ENCODE measurements at places on chromosomes 7 and 10.

- no peak for DNase-seq
These were observed 208.4 kb upstream of the ZMIZ1 start for GRCh38 chr10:78860260-78860914.

- no peak for DNase-seq
These were observed 22.5 kb upstream of the ASCC1 start for GRCh38 chr10:72238392-72239175.

- DNase-seq = no peak
These were observed 58.1 kb downstream of the WNT2 start for GRCh38 chr7:117264716-117265115.

GRCh38 chr7:142939226-142939910, at the start of gene LLCFC1:
Gene LLCFC1 (plus strand): TSS chr7:142939484. CDS start chr7:142939622, 138 bp downstream.
- DNase-seq = no peak

DNA sequence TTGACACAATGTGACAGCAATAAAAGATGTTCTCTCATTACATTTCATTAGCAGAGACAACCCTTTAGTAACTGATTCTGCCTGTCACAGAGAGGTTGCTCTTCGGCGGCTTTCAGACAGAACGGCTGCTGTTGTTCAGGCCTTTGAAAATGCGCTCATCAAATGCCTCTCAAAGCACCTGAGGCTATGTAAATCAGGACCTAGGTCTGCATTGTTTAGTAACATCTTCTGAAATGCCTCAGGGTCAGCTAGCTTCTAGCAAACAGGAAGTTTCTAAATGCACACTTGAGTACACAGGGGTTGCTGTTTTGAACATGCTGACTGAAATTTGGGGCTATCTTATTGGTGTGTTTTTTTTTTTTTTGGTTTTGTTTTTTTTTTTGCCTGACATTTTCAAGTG, 143.3 kb upstream of the DKK1 start:
- no peak for DNase-seq

DNA sequence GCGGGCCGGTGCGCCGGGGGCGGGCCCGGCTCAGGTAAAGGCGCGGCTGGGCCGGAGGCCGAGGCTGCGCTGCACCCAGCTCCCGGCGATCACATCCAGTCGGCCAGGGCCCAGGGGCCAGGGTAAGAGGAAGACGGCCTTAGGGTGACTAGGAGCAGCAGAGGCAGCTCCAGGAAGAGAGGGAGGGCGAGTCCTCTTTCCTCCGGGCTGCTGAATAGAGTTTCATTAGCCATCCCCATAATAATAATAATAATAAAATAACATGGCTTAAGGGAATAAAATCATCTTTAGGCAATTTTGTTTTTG, 44.8 kb upstream of the CDK1 start:
- no peak for DNase-seq

- no peak for DNase-seq
These were observed 73.4 kb upstream of the NAMPT start for GRCh38 chr7:106358103-106358663.

- DNase-seq = no peak
These were observed 22.2 kb upstream of the CAMK2B start for GRCh38 chr7:44347546-44348114.

DNA sequence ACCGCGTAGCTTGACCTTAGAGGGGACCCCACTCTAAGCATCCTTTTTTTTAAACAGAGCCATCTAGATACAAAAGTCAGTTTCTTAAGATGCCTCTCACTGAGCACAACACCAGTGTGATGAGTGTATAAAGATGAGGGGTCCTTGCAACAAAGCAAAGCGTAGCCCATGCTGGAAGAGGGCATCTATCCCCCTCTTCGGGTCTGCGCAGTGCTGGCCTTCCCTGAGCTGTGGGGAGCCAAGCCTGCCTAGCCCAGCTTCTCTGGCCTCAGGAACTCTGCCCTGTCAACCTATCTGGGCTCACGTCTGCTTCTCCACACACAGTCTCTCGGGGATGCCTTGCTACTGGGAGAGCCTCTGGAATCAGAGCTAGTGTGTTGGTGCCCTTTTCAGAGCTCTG, 114.0 kb downstream of the NT5C2 start:
- no peak for DNase-seq

GRCh38 chr7:128854396-128854795, 8.3 kb upstream of the ATP6V1F start:
- DNase-seq = no peak

GRCh38 chr7:57308631-57309408, 141.2 kb upstream of the ZNF716 start:
- DNase-seq = no peak

- DNase-seq = no peak
These were observed 623.4 kb downstream of the CNTNAP2 start for GRCh38 chr7:146740039-146740438.

DNA sequence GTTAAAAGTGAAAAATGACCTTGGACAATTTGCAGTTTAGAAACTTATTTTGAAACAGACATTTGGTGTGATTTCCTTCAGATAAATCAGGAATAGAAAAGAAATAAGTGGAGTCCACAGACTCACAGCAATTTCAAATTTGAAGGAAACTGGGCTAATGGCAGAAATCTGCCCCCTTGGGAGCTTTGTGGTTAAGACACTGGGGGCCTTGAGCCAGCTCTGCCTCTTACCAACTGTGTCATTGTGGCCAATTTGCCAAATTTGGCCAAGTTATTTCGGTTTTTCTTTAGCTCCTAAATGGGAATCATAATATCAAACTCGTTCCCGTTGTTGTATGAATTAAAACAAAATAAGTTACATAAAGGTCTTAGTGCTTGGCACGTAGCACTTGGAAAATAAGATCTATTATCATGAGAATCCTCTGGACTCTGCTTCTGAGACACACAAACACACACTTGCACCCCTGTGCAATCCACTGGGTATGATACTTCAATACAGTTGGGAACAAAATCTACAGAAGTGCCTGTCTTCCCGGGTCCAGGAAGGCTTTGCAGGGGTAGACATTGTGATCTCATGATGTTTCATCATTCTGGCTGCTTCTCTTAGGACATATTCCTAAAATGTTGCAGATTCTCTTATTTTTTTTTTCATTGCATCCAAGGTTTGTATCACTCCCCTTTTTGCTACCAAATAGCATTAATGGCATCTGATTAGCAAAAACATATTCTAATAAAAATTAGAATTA, 4.9 kb downstream of the ARMC3 start:
- no peak for DNase-seq

DNA sequence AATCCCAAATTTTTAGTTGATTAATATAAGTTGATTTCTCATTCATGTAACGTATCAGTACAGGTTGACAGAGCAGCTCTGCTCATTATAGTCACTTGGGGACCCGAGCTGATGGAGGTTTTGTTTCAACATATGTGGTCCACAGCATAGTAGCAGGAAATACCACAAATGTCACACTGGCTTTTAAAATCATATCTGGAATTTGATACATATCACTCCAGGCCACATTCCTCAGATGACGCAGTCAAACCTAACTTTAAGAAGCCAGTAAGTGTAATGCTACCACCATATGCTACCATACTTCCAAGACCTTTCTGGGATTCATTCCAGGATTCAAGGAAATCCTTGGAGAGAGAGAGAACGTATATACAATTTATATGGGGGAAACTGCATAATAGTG, 156.3 kb downstream of the PHF14 start:
- DNase-seq = no peak

DNA sequence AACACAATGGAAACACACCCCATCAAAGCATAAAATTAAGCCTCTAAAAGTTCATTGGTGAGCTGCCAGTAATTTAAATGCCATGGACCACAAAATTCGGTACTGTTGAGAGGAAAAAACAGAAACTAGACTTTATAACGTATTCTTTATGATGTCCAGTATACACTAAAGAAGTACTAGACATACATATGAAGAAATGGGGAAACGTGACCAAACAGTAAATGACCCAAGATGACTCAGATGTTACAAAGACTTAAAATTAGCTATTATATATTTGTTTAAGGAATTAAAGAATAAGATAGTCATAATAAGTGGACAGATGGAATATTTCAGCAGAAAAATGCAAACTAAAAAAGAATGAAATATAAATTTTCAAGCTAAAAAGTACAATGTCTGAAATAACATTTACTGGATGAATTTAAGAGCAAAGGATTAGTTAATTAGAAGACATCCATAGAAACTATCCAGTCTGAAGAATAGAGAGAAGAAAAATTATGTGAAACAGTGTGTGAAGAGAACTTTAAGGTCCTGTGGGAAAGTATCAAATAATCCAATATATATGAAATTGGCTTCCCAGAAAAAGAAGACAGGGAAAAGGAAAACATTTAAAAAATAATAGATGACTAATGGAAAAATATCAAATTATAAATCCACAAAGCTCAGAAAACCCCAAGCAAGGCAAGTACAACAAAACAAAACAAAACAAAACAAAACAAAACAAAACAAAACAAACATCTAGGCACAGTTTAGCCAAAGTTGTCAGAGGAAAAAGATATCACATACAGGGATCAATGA, 69.4 kb downstream of the SAMD9 start:
- no peak for DNase-seq

DNA sequence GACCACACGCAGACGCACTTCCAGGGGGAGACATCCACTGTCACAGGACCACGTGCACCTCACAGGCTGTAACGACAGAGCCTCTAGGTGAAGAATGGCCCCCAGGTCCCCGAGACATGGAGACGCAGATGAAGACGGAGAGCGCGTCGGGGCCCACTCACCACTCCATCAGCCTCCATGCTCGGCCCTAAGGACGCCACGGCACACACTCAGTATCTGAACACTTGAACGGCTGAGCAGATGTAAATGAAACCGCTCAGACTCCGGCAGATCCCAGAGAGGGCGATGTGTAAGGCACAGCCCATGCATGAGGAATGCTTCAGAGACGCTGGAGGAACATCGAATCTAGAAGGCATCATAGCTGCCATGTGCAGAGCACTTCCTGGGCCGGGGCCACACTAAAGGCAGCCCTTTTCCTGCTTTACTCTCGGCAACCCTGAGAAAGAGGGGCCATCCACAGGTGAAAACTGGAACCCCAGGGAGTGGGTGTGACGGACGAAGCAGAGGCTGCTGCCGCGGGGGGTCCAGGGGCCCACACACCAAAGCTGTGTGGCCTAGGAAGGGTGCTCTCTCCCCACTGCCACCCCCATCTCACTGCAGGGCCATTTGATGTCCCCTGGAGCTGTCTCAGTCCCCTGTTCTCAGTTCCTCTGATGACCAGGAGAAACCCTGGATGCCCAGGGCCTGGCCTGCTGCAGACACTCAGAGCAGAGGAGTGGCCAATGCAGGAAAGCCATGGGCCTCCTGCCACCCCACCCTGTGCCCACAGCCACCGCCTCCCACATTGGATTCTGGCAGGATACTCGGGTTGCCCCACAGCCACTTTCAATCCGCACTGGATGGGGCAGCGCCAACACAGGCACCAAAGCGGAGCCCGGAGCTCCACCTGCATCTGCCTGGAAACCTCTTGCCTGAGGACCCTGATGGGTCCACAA, 253.8 kb downstream of the MAD1L1 start:
- no peak for DNase-seq

- no peak for DNase-seq
These were observed 32.9 kb upstream of the BTRC start for GRCh38 chr10:101321073-101321472.

- no peak for DNase-seq
These were observed 173.6 kb downstream of the PTPRN2 start for GRCh38 chr7:158414002-158414401.

DNA sequence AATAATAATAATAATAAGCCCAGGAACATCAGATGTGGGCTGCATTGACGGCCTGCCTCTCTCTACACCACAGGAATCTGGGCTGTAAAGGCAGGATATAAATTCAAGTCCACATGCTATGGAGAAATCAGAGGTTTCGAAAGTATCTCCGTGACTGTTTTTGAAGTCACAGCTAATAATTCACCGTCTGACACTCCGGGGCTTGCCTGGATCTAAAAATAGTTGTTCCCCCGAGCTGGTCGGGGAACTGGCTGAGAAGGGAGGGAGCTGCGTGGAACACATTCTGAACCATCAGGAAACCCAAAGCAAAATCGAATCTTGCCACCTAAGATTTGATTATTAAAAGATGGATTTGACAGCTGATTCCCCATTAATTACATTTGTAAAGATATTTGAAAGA, 35.4 kb downstream of the KLF6 start:
- no peak for DNase-seq

DNA sequence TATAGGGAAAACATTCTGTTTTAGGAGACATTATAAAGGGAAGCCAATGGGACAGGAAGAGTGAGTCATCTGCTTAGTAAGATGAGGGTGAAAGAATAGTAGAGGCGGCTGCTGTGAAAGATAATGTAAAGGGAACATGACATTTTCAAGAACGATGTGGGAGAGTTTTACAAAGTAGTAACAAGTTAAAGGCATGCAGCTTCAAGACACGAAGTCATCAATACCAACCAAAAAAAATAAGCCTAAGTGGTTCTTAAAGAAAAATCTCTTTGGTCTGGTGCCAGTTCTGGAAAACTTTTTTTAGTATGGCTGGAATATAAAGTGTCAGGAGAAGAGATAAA, 6.1 kb downstream of the GSTO1 start:
- DNase-seq = no peak

GRCh38 chr10:15745751-15746150, 26.0 kb upstream of the ITGA8 start:
- DNase-seq = no peak

GRCh38 chr7:158885624-158886023, 29.3 kb downstream of the DYNC2I1 start:
- no peak for DNase-seq

DNA sequence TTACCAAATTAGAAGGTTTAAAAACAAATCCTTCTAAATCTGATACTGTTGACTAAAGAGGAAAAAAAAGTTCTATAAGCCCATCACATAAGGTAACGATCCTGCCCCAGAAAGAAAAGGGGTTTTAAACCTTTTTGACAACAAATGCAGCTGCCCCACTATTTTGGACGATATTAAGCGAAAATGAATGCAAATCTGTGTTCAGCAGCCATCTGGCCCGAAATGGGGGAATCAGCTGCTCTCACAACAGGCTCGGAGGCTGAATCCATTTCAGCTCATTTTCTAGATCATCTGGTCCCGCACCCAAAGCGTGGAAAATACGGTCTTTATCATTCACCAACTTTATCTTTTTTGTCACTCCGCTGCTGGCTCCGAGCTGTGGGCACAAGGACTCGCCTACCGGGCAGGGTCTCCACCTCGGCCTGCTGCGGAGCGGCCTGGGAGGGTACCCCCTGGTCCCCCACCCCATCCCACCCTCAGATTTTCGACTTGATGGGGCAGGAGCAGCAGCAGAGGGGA, 2.4 kb upstream of the EBF3 start:
- no peak for DNase-seq

- DNase-seq = no peak
These were observed 225.9 kb downstream of the PAXIP1 start for GRCh38 chr7:154777023-154777422.

DNA sequence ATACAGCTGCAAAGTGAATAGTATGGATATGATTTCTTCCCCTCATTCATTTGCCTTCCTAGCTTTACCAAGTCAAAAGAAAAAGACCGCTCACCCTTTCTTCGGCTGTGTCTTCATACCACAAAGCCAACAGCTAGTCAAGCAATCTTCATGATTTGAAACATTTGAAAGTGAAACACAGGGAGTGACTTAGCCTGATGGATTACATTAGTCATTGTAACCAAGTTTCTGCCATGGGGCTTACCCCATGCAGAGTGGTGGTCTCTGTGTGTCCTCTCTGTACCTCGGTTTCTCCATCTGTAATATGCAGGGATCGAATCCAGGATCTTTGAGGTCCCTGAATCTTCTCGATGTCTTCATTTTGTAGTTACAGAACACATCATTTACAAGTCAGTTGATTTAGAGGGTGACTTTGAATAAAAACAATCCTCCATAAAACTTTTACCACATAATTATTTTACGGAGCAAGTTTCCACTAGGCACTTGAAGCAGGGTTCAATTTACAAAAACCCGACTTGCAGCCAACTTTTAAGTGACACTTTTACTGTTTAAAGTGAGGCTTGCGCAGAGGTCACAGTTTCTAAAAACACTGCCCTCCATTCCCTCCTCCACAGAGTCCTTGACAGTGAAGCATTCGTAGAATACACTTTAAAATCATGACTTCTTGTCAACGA, 2.2 kb upstream of the LGI1 start:
- no peak for DNase-seq
